ENCODE measurements at places on chromosomes 13 and 19.

GRCh38 chr13:64962404-64962803 lies 2267.7 kb downstream of the PCDH9 start:
- DNase-seq: no peak

DNA sequence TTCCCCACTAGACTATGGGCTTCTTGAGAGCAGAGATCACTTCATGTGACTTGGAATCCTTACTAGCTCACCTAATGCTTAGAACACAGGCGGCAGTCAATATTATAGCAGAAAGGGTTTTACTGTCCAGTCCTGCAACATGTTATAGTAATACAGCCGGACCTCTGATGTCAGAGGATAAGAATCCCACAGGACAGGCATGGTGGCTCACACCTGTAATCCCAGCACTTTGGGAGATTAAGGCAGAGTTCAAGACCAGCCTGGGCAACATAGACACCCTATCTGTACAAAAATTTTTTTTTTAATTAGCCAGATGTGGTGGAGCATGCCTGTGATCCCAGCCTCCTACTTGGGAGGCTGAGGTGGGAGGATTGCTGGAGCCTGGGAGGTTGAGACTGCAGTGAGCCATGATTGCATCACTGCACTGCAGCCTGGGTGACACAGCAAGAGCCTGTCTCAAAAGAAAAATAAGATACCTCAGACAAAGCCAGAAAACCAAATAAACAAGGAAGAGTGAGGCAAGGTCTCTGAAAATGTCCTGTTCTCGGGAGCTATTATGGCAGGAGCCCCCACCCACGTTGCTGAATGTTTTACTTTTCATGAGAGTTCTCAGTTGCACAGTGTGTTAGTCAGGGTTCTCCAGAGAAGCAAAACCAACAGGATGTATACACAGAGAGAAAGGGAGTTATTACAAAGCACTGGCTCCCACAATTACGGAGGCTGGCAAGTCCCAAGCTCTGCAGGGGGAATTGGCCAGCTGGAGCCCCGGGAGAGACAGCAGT lies 100.8 kb downstream of the UBL3 start:
- no peak for DNase-seq

DNA sequence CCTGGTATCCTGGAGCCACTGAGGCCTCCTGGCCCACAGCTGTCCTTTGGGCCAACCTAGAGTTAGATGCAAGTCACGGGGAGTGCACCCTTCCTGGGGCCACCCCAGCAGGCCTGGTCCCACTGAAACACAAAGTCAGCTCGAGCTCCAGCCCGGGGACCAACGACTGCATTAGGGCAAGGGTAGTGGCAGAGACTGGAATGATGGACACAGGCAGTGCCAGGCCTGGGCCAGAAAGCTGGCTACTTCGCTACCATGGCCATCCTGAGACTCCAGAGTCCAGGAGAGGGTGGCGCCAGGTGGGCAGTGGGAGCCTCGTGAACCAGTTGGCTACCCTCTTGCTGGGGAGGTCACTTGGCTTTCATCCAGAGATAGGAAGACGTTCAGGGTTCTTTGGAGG lies 22.2 kb upstream of the RNF17 start:
- DNase-seq: no peak

- DNase-seq: no peak
These were observed 44.7 kb downstream of the EFNB2 start for GRCh38 chr13:106490569-106491321.

DNA sequence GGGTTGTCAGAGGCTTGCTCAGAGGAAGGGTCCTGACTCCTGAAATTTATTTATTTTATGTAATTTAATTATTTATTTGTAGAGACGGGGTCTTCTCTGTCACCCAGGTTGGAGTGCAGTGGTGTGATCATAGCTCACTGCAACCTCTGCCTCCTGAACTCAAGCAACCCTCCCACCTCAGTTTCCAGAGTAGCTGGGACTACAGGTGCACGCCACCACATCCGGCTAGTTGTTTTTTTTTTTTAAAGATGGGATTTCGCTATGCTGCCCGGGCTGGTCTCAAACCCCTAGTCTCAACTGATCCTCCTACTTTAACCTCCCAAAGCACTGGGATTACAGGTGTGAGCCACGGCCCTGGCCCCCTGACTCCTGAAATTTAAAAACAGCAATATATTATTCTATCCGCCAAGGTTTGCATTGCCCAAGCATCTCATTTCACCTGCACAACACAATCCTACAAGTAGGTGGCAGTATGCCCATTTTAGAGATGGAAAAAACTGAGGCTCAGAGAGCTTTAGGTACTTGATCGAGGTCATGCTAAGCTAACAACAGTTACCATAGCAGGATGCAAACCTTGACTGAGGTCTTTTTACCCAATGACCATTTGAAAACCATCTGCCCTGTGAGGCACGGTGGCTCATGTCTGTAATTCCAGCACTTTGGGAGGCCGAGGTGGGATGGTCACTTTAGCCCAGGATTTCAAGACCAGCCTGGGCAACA lies 18.1 kb downstream of the ARHGEF18 start:
- no peak for DNase-seq

- no peak for DNase-seq
These were observed 412.5 kb downstream of the DACH1 start for GRCh38 chr13:71454509-71454908.

GRCh38 chr13:23709536-23709935 lies 139.3 kb downstream of the TNFRSF19 start:
- no peak for DNase-seq

- no peak for DNase-seq
These were observed 42.7 kb downstream of the INSR start for GRCh38 chr19:7251494-7251893.

- DNase-seq: no peak
These were observed 857.8 kb downstream of the GPC5 start for GRCh38 chr13:92256211-92256610.

- no peak for DNase-seq
These were observed 326.0 kb upstream of the SPRY2 start for GRCh38 chr13:80666782-80667552.

DNA sequence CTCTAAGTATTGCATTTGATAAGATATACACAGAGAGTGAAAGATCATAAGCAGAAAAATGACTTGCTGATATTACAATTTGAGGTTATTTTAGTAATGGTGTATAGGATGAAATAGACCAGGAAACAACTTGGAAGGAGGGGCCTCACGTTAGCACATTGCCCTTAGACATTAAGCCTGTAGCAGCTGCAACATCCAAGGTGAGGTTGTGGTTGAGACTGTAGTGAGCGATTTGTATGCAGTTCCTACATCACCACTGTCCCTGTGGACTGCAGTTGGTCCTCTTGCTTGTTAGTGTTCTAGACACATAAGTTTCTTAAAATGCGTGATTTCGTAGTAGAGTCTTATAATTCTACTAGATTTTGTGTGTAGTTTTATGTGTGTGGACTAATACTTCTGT lies 311.3 kb downstream of the ATP8A2 start:
- DNase-seq: no peak

GRCh38 chr19:3538965-3539755 lies at the start of gene TEKTIP1:
Gene TEKTIP1, plus strand, starts transcription at chr19:3539174. Its CDS starts 4 bp downstream, at chr19:3539178.
- DNase-seq: no peak

- DNase-seq: no peak
These were observed at the start of gene NCAN for GRCh38 chr19:19211499-19212420. Gene NCAN, plus strand, starts transcription at chr19:19211958. Its CDS starts 4,996 bp downstream, at chr19:19216954.

DNA sequence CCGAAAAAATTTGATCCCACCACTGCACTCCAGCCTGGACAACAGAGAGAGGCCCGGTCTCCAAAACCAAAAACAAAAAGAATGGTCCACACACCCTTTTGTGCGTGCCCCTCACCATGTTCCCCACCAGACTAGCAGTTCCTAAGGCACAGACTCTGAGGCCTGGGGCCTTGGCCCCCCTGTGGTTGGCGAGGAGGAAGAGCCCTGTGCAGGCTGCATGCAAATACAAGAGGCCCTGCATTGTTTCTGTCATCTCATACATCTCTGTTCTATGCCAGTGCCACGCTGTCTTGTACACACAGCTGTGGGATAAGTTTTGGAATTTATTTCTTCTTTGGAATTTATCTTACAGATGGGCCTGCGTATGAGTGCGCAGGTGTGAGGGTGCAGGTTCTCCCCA lies 4.7 kb upstream of the YJEFN3 start:
- no peak for DNase-seq

GRCh38 chr19:42076380-42076944 lies 496 bp downstream of the ZNF574 start:
- peak; percentile 49 for DNase-seq

- no peak for DNase-seq
These were observed 12.8 kb downstream of the LILRA1 start for GRCh38 chr19:54606230-54606629.

GRCh38 chr13:113518076-113518803 lies 27.7 kb upstream of the DCUN1D2 start:
- DNase-seq: no peak

DNA sequence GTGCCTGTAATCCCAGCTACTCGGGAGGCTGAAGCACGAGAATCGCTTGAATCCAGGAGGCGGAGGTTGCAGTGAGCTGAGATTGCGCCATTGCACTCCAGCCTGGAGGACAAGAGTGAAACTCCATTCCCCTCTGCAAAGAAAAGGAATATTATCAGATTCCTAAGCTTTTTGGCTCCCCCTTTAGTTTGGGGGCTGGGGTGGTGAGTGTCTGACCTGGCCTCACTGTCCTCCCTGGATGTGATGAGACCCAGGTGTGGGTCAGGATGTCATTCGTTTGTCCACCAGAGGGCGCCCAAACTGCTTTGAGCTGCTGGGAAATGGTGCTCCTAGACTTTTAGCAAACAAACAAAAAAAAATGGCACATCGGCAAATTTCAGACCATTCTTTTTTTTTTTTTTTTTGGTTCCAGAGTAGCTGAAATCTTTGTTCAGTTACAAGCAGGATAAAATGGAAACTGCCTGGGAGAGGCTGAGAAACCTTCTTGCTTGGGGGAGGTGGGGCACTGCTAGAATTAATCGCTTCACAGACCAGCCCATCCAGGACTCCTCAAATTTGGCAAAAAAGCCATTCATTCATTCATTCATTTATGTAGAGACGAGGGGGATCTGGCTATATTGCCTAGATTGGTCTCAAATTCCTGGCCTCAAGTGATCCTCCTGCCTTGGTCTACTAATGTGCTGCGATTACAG lies 29.4 kb downstream of the SPC24 start:
- peak; percentile 58 for DNase-seq

GRCh38 chr13:50236898-50237318 lies 221.7 kb downstream of the KCNRG start:
- DNase-seq: no peak

DNA sequence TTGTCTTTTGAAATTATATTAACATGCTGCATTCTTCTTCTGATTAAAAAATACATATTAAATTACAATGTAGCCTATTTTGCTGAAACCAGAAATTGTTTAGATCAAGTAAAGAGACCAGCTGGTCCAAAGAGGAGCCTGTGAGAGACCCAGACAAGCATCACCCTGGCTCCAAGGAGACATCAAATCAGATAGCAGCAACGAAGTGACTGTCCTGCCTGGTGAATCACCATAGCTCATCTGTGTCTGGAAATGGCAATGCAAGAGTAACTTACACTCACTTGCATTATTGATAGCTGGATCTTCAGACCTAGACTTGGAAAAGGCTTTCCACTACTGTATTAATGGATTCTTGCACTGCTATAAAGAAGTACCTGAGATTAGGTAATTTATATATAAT lies 169.1 kb downstream of the KCTD12 start:
- no peak for DNase-seq
